ENCODE measurements at places on chromosomes 3 and 15. TPM values are rescaled to one million over a fixed set of nuclear protein-coding genes. Genes with fewer than 3 reads are reported as not detected.

The DENND4A gene
- total RNA-seq, result 14.2 TPM

The WDR5B gene
- 2.4 TPM for total RNA-seq

The KLHL6 gene
- total RNA-seq, result 12.3 TPM

The ADAMTS17 gene
- total RNA-seq, result 0.10 TPM

The SLC28A2 gene
- not detected for total RNA-seq

The USP13 gene
- 15.2 TPM for total RNA-seq

The CCDC54 gene
- total RNA-seq, result not detected

The KNG1 gene
- not detected for total RNA-seq

The SLC2A2 gene
- not detected for total RNA-seq

The HDC gene
- total RNA-seq, result not detected

The POLG gene
- total RNA-seq, result 63.2 TPM

The KIF7 gene
- 5.0 TPM for total RNA-seq

The HIGD2B gene
- not detected for total RNA-seq

The LHFPL4 gene
- total RNA-seq, result not detected

The SPINK8 gene
- total RNA-seq, result not detected

The CCR4 gene
- total RNA-seq, result 2.3 TPM

The MYEF2 gene
- total RNA-seq, result 17.7 TPM

The TGM4 gene
- total RNA-seq, result 0.07 TPM

The SPTBN5 gene
- 2.3 TPM for total RNA-seq

The SERPINI2 gene
- total RNA-seq, result not detected

The GOLGA8M gene
- total RNA-seq, result 0.20 TPM

The COL8A1 gene
- total RNA-seq, result 81.4 TPM

The DNAH12 gene
- total RNA-seq, result under 0.01 TPM

The CMTM7 gene
- 54.2 TPM for total RNA-seq

The BBX gene
- 31.0 TPM for total RNA-seq

The NME9 gene
- not detected for total RNA-seq

The CFAP100 gene
- total RNA-seq, result not detected

The CGNL1 gene
- 2.5 TPM for total RNA-seq

The TRPM7 gene
- total RNA-seq, result 19.2 TPM

The ARIH2 gene
- 72.0 TPM for total RNA-seq

Data from mammary microvascular endothelial cell (primary cell).